CD8-positive, alpha-beta memory T cell (primary cell): ENCODE measurements at places on chromosomes 7 and 10.
A peak's percentile ranks its signal among the peaks of the same experiment; 100 is the strongest.

DNA sequence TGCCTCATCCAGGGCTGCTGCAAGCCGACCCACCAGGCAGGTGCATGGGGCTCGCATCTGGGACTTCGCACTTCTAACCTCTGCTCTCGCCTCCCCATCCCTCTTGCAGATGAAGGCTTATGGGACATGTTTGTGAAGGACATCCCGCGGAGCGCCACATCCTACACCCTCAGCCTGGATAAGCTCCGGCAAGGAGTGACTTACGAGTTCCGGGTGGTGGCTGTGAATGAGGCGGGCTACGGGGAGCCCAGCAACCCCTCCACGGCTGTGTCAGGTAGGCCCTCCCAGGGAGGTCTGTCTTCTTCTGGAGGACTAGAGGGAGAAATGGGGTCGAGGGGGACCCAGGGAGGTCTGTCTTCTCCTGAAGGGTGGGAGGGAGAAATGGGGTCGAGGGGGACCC, 448.9 kb upstream of the FOXK1 start:
- DNase-seq = no peak

DNA sequence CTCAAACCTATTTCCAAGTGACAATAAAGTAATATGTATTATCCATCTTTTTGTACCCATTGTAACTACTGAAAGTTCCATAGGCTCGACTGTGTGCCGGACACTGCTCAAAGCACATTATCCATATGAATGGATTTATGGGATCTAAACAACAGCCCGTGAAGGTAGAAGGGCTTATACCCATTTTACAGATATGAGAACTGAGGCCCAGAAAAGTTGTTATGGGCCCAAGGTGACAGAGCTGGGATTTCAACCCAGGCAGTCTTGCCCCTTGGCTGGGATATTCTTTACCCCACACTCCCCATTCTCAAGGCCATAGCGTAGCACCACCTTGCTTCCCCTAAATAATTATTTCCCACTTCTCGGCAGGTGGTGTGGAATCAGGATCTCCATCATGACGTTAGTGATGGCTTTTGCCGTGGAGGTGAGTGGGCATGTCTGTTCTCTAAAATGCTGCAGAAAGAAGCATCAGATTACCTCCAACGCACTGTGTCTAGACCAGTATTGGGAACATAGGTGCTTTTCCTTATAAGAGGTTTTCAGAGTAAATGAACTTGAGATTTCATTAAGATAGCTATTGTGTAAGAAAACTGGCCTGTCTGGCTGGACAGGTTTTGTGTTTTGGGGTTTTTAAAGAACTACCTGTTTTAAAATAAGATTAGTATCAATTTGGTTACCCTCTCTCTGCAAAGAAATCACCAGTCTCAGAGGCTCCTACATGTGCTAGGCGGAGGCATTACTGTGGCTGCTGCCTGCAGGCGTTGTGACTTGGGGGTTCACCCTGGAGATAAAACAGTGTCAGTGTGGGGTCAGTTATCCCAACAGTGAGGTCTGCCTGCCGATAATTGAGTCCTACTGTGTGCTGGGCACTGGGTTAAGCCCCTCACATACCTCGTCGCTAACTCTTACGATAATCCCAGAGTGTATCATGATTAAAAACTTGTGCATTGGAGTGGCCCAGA, 85.1 kb upstream of the SDK1 start:
- no peak for DNase-seq

DNA sequence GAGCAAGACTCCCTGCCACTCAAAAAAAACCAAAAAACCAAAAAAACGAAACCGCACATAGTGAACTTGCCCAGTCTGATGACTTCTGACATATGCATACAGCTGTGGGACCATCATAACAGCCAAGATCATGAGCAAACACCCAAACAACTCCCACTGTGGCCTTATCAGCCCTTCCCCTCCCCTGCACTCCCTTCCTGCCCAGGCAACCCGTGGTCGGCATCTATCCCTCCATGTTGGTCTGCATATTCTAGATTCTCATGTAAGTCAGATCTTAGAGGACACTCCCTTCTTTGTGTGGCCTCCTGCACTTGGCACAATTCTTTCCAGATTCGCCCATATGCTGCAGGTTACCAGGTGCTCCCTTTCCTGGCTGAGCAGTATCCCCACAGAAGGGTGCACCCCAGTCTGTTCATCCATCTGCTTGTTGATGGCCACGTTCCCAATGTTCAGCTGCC, 72.8 kb downstream of the GNA12 start:
- no peak for DNase-seq

DNA sequence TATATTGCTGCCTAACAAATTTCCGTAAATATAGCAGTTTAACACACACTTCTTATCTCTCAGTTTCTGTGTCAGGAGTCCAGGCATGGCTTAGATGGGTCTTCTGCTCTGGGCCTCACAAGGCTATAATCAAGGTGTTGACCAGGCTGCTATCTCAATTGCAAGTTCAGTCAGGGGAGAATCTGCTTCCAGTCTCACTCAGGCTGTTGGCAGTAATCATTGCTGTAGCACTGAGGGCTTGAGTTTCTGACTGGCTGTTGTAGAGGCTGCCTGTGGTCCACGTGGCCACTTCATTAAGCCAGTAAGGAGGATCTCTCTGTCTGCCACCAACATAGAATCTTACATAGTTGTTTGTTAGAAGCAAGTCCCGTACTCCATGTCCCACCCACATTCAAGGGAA, 138.4 kb downstream of the ST7 start:
- DNase-seq = no peak

GRCh38 chr10:3584926-3585784, 199.9 kb downstream of the KLF6 start:
- DNase-seq = no peak

DNA sequence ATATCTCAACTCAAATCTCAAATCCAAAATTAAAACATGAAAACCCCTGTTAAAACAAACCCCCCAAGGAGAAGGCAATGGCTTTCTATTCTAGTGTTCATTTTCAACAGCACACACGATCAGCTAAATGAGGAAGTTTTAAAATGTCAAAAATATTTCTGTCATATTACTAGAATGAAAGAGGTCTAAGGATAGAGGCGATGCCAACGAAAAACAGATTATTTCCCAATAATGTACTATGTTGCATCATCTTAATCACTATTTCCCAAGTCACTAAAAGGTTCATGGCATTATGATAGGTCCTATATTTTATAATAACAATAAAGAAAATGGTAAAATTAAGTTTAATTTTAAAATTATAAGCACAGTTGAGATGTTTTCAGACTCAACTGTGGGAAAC, 10.1 kb downstream of the CNOT4 start:
- no peak for DNase-seq

DNA sequence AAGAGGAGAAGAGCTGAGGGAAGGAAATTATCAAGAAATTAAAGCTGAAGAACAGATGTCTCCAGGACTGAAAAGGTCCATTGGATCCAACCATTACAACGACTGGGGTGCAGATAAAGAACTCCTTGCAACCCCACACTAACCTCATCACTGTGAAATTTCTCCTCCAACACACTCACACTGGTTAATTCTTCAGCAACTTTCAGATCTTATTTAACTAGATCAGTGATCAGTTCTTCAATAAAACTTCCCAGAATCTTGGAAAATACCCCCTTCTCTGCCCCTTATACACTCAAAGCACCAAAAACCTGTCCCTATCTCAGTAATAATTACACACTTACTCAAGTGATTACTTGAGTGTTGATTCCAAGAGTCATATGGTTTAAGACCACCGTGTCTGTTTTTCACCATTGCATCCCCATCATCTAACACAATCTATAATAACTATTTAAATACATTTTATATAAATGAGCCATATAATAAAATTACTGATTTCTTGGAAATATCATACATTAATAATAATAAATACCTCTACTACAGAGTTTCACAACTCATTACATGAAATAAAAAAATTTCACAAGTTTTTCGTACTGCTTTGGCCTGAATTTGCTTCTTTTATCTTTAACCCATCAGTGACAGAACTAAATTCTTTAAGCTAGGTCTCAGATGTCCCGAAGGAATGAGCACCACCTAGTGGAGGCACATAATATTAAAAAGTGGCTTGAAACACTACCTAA, 123.7 kb downstream of the MPP7 start:
- DNase-seq = peak; percentile 43

DNA sequence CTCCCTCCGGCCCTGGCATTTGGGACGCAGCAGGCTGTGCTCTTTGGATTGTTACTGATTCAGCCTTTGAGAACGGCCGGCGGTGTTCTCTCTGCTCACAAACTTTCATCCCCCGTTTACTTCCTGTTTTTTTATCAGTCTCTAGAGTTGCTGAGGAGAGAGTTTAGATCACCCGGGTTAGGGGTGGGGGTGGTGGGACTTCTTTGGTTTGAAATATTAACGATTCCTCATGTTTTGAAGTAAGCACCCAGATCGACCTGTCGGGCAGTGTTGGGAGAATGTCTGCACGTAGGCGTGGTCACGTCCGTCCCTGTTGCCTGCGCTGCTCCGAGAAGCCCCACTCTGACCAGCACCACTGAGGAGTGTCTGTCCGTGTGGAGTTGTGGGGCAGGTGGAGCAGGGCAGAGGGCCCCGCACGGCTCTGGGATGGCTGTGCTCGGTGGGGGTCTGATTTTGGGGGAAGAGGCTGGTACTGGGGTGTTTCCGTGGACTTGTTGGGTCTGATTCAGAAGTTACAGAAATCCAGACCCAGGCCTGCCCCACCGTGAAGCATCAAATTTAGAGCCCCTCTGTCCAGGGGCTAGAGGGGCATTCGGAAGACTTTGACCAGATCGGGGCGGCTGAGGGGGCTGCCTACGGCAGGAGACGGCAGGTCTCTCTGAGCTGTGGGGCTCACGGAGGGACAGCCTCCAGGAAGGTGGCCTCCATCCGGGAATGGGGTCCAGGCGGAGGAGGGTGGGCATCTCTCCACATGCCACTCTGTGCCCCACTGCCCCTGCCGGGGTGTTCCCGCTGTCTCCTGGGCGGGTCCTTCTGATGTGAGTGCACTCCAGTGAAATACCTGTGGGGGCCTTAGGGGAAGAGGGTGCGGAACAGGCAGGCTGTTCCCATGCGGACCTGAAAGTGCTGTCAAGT, 7.4 kb downstream of the INPP5A start:
- DNase-seq = peak; percentile 37

DNA sequence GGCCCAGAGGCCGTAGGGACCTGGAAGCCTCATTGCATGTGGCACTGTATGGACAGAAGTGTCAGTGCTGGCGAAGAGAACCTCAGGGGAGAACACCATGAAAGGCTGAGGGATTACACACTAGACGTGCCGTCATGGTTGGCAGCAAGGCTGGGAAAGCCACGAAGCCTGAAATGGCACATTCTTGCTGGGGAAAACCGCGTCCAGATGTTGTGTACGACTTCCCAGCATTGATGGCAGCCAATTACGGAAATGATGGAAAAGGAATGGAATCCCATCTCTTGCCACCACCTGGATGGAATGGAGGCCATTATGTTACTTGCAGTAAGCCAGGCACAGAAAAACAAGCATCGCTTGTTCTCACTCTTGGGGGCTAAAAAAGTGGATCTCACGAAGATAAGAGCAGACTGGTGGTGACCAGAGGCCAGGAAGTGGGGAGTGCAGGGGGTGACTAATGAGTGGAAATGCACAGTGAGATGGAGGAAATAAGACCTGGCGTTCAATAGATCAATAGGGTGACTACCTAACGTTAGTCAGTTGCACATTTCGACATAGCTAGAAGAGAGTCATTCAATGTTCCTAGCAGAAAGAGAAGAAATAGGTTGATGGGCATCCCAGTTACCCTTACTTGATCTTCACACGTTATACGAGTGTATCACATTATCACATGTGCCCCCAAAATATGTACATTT, 14.6 kb upstream of the PWWP2B start:
- DNase-seq = no peak

GRCh38 chr10:97686301-97686961, 610 bp downstream of the AVPI1 start:
- DNase-seq = no peak

GRCh38 chr7:16063716-16064675, 357.3 kb downstream of the CRPPA start:
- no peak for DNase-seq

- no peak for DNase-seq
Observed at GRCh38 chr10:62766386-62766785, 38.1 kb upstream of the ADO start.

- no peak for DNase-seq
Observed at GRCh38 chr10:123515661-123516060, 150.5 kb upstream of the GPR26 start.

DNA sequence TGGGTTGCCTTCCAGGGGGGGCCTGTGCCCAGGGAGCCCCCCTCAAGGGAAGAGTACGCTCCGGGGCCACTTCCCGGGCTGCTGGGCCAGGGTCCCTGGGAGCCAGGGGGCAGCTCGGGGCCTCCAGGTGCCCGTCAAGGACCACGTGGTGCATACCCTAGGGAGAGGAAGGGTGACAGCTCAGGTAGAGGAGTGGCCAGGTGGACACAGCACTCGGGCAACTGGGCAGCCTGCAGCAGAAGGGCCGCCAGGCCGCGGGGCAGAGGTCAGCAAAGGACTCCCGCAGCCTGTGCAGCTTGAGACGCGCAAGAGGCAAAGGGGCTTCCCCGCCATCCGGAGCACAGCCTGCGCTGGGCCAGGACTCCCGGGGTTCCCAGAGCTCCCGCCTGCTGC, 26.4 kb downstream of the AP5Z1 start:
- DNase-seq = no peak

- DNase-seq = no peak
Observed at GRCh38 chr7:158966780-158967390, 110.5 kb downstream of the DYNC2I1 start.

- no peak for DNase-seq
Observed at GRCh38 chr10:28179743-28180099, 123.1 kb downstream of the MPP7 start.

- DNase-seq = no peak
Observed at GRCh38 chr7:148084138-148084537, 506.4 kb upstream of the C7orf33 start.

GRCh38 chr7:47383696-47384445, 198.0 kb downstream of the TNS3 start:
- no peak for DNase-seq

DNA sequence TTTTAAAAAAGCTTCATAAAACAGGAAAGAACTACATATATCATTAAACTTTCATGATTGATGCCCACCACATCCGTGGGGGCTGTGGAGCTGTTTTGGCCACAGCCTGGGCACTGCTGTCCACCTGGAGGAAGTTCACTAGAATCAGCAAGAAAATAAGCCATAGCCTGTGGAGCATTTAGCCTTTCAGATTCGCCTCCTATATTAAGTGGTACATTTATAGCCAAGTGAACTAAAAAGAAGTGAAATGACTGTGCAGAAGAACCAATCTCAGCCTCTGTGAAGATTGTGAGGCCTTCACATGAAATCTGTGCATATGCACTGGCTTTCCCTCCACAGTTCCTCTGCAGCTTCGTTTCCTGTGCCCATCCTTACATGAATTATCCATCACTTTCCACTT, 23.5 kb downstream of the WNT16 start:
- DNase-seq = no peak

- DNase-seq = peak; percentile 81
Observed at GRCh38 chr10:112949875-112950507, at the start of gene TCF7L2. TCF7L2 (plus strand) TSS chr10:112950247; CDS start chr10:112950757, 510 bp downstream.
